CD4-positive, alpha-beta memory T cell (primary cell): ENCODE measurements at places on chromosomes 16 and 17.

GRCh38 chr16:47057630-47057993 lies 84.1 kb upstream of the DNAJA2 start:
- H3K4me3 ChIP-seq: no peak overlapping the region
- H3K4me1 ChIP-seq: no peaks in the 10 kb centered on the region
- DNase-seq: no peak
- no peaks in the 10 kb centered on the region for H3K27me3 ChIP-seq
- no peaks in the 10 kb centered on the region for H3K36me3 ChIP-seq
- no peak overlapping the region for H3K27ac ChIP-seq

GRCh38 chr16:57358527-57359095 lies at the start of gene CCL22:
Gene CCL22, plus strand, starts transcription at chr16:57358783. Its CDS starts 34 bp downstream, at chr16:57358817.
- no peaks in the 10 kb centered on the region for H3K4me1 ChIP-seq

- no peaks in the 10 kb centered on the region for H3K36me3 ChIP-seq
- H3K27me3 ChIP-seq: no peaks in the 10 kb centered on the region
- no peak overlapping the region for H3K27ac ChIP-seq
- no peaks in the 10 kb centered on the region for H3K4me1 ChIP-seq
Observed at GRCh38 chr16:14460726-14461125, 169.3 kb downstream of the PARN start.

DNA sequence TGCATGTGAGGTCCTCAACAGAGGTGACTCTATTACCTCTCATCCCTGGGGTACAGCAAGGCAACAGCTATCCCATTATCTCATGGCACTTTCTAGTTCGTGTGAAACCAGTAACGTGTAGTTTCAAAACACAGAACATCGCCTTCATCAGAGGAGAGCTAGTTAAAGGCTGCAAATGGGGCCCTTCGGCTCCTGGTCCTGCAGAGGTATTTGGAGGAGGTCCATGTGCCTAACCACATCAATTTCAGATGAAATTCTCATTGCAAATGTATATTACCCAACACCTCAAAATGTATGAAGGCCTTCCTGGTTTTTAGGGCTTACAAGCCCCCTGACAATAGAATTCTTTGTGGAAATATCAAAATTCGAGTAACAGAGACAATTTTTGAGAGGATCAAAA lies 95.7 kb upstream of the PSMD7 start:
- no peaks in the 10 kb centered on the region for H3K36me3 ChIP-seq
- no peak overlapping the region for H3K27ac ChIP-seq
- H3K4me3 ChIP-seq: no peak overlapping the region
- H3K4me1 ChIP-seq: no peaks in the 10 kb centered on the region
- H3K27me3 ChIP-seq: no peaks in the 10 kb centered on the region
- DNase-seq: no peak

GRCh38 chr16:31695667-31696066 lies 168.0 kb downstream of the AHSP start:
- peak; percentile 85 for DNase-seq
- no peaks in the 10 kb centered on the region for H3K27me3 ChIP-seq
- H3K36me3 ChIP-seq: no peaks in the 10 kb centered on the region
- no peak overlapping the region for H3K27ac ChIP-seq
- peaks cover 28% of the 10 kb centered on the region for H3K4me1 ChIP-seq
